ENCODE measurements at places on chromosomes 11 and 22.

GRCh38 chr11:15651033-15651432 lies 536.3 kb downstream of the INSC start:
- peaks cover 6% of the 10 kb centered on the region for H3K4me1 ChIP-seq
- no peak overlapping the region for H3K27ac ChIP-seq
- DNase-seq: no peak
- H3K27me3 ChIP-seq: no peaks in the 10 kb centered on the region
- H3K36me3 ChIP-seq: no peaks in the 10 kb centered on the region
- H3K4me3 ChIP-seq: no peak overlapping the region

DNA sequence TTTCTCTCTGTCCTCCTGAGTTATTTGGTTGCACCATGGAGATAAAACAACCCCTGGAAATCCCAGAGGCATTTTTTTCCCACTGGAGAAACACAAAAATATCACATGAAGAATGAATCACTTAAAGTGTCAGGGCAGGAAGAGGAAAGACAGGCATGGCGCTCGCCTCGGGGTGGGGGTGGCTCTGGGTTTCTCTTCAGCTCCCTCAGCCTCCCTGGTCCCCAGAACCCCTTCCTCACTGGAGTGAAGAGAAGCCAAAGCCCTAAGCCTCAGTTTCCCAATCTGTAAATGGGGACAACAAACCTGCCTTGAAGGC lies 938 bp downstream of the SHISAL1 start:
- no peaks in the 10 kb centered on the region for H3K27me3 ChIP-seq
- no peak overlapping the region for H3K4me3 ChIP-seq
- no peak for DNase-seq
- H3K36me3 ChIP-seq: no peaks in the 10 kb centered on the region
- no peak overlapping the region for H3K27ac ChIP-seq

- H3K36me3 ChIP-seq: no peaks in the 10 kb centered on the region
- H3K27me3 ChIP-seq: no peaks in the 10 kb centered on the region
- no peak for DNase-seq
- no peaks in the 10 kb centered on the region for H3K4me1 ChIP-seq
- H3K4me3 ChIP-seq: no peak overlapping the region
Measured at GRCh38 chr11:32987851-32988250, 27.8 kb upstream of the DEPDC7 start.

- H3K36me3 ChIP-seq: no peaks in the 10 kb centered on the region
- no peak overlapping the region for H3K4me3 ChIP-seq
- H3K27ac ChIP-seq: no peak overlapping the region
- no peaks in the 10 kb centered on the region for H3K27me3 ChIP-seq
- peaks cover 2% of the 10 kb centered on the region for H3K4me1 ChIP-seq
- no peak for DNase-seq
Measured at GRCh38 chr11:2089536-2090165, 49.5 kb downstream of the IGF2 start.

- H3K4me1 ChIP-seq: peaks cover 13% of the 10 kb centered on the region
- H3K36me3 ChIP-seq: no peaks in the 10 kb centered on the region
- no peak overlapping the region for H3K27ac ChIP-seq
- no peak for DNase-seq
Measured at GRCh38 chr11:95989076-95989605, 65.2 kb upstream of the MTMR2 start.

GRCh38 chr11:121464352-121464946 lies 11.7 kb upstream of the SORL1-AS1 start:
- DNase-seq: peak; percentile 61
- H3K4me1 ChIP-seq: peaks cover 10% of the 10 kb centered on the region
- no peaks in the 10 kb centered on the region for H3K27me3 ChIP-seq
- H3K36me3 ChIP-seq: no peaks in the 10 kb centered on the region

DNA sequence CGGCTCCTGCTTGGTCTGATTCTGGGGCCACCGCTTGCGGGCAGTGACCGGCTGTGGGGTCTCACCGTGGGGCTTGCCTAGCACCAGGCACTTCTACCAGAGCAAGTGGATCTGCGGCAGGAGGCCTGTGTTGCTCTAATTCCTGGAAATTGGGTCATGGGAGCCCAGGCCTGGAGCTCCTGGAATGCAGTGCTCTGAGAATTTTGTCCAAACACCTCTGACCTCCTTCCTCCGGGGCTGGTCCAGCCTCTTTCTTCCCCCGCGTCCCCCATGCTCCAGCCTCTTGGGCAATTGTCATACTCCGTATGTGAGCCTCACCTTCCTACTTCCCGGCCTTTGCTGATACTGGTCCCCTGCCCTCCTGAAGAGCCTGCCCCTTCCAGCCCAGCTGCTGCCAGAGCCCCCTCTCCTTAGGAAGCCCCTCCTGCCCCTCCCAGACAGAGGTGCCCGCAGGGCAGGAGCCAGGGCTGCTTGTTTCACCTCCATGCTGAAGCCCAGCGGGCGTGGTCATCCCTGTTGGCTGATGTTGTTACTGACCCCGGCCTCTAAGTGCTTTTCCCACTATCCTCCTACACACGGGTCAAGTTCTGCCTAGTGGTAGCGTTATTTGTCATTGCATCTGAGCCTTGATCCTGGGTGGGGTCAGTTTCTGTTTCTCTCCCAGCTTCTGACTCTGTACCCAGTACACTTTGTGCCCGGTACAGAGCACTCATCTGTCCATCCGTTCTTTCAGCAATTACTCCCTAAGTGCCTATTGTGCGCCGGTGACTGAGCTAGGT lies 9.6 kb downstream of the MGAT3 start:
- H3K27me3 ChIP-seq: no peaks in the 10 kb centered on the region
- H3K36me3 ChIP-seq: no peaks in the 10 kb centered on the region
- H3K27ac ChIP-seq: no peak overlapping the region
- H3K4me1 ChIP-seq: peaks cover 14% of the 10 kb centered on the region
- H3K4me3 ChIP-seq: no peak overlapping the region

DNA sequence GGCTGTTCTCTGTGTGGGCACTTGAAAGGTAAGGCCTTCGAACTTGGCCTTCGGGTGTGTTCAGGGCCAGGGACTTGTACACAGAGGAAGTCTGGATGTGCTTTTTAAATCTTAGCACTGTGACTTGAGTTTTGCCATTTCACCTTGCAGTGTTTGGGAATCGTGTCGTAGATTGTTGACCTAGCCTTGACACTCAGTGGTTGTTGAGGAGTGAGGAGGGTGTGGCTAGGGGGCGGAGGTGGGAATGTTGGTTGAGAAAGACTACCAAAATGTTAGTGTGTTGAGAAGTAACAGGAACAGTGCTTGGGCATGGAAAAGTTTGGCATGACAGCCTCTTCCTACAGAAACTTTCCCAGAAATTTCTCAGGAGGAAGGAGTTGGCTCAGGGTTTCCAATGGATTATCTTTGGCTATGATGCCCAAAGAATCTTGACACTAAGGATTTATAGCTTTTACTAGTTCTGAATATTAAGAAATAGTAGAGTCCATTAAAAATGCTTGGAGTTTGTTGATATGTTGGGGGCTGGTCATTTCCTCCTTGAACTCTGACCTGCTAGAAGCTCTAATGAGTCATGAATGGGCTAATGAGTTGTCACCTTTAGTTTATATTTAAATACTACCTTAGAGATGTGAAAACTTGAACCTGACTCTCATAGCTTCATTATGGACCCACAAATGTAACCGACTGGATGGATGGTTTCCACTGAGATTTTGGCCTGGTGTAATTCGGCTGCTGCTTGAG lies 40.6 kb downstream of the BARX2 start:
- no peaks in the 10 kb centered on the region for H3K36me3 ChIP-seq
- H3K27me3 ChIP-seq: no peaks in the 10 kb centered on the region
- H3K4me1 ChIP-seq: no peaks in the 10 kb centered on the region
- no peak overlapping the region for H3K27ac ChIP-seq

GRCh38 chr11:35688023-35688422 lies 25.4 kb downstream of the TRIM44 start:
- no peaks in the 10 kb centered on the region for H3K4me1 ChIP-seq
- H3K27me3 ChIP-seq: no peaks in the 10 kb centered on the region
- DNase-seq: no peak
- no peak overlapping the region for H3K27ac ChIP-seq

GRCh38 chr11:133029107-133029506 lies 503.2 kb downstream of the OPCML start:
- no peak for DNase-seq
- no peak overlapping the region for H3K4me3 ChIP-seq
- H3K27me3 ChIP-seq: no peaks in the 10 kb centered on the region
- H3K4me1 ChIP-seq: no peaks in the 10 kb centered on the region
- no peaks in the 10 kb centered on the region for H3K36me3 ChIP-seq

DNA sequence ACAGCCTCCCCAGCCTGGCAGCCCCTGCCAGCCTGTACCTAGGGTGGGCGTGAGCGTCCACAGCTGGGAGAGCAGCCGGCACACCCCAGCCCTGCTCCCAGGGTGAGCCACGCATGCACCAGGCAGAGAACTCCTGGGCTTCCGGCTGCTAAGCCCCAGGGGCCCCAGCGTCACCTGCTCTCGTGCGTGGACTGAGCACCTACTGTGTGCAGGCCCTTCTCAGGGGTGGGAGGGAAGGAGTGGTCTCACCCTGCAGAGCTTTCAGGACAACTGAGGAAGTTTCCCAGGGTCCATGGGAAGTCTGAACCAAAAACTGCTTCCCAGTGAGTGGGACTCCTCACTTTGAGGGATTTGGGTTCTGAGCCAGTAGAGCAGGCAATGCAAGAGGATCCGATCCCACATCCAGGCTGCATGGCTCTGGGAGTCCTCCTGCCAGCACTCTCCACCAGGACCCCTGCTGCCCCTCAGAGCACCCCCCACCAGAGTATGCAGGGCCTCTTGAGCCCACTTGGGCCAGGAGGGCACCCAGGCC lies 47.1 kb upstream of the PRODH start:
- no peak overlapping the region for H3K27ac ChIP-seq
- H3K4me1 ChIP-seq: no peaks in the 10 kb centered on the region
- H3K27me3 ChIP-seq: no peaks in the 10 kb centered on the region
- no peak overlapping the region for H3K4me3 ChIP-seq

- H3K27ac ChIP-seq: no peak overlapping the region
- H3K4me3 ChIP-seq: no peak overlapping the region
- no peak for DNase-seq
- no peaks in the 10 kb centered on the region for H3K36me3 ChIP-seq
- no peaks in the 10 kb centered on the region for H3K27me3 ChIP-seq
Measured at GRCh38 chr11:113862435-113862834, 12.9 kb downstream of the USP28 start.

GRCh38 chr11:82730286-82730685 lies 3.4 kb downstream of the FAM181B start:
- no peak overlapping the region for H3K27ac ChIP-seq
- no peaks in the 10 kb centered on the region for H3K36me3 ChIP-seq
- H3K27me3 ChIP-seq: no peaks in the 10 kb centered on the region

- H3K36me3 ChIP-seq: no peaks in the 10 kb centered on the region
- no peak for DNase-seq
- H3K27ac ChIP-seq: no peak overlapping the region
- H3K4me3 ChIP-seq: no peak overlapping the region
Measured at GRCh38 chr22:49364398-49364797, 463.3 kb downstream of the BRD1 start.

- H3K4me3 ChIP-seq: no peak overlapping the region
- DNase-seq: no peak
- no peaks in the 10 kb centered on the region for H3K27me3 ChIP-seq
- H3K27ac ChIP-seq: peak overlapping the region; percentile 48
- H3K4me1 ChIP-seq: peaks cover 3% of the 10 kb centered on the region
Measured at GRCh38 chr11:70381872-70382861, 16.2 kb upstream of the CTTN start.

DNA sequence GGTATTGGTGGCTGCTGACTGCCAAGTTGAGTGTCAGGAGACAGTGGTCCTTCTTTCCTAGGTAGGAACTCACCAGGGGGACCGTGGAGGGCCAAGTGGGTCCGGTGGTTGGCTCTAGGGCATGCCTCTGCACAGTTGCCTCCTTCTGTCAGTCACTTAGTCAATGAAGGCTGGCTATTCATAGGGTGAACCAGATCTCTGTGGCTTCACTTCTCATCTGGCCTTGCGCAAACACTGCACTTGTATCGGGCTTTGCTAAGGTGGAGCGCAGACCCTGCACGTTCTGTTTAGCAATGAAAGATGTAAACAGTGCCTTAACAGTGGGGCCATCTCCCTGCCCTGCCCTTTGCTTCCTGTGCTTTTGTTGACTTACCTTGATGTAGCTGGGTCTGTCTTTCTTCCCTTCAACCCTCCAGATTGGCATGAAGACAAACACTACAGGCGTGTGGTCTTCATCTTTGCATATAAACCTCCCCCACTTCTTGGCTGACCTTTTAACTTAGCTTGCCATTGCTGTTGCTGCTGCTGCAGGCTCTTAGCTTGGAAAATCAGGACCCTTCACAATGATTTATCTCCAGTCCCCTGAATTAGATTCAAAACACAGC lies 6.7 kb upstream of the SORL1-AS1 start:
- H3K36me3 ChIP-seq: no peaks in the 10 kb centered on the region
- H3K27me3 ChIP-seq: no peaks in the 10 kb centered on the region
- H3K4me1 ChIP-seq: peaks cover under 1% of the 10 kb centered on the region
- no peak overlapping the region for H3K27ac ChIP-seq

Measured in ovary (tissue), 10 donors.